Astrocyte of the spinal cord (primary cell): ENCODE measurements at places on chromosomes 2 and 18.
A peak's percentile ranks its signal among the peaks of the same experiment; 100 is the strongest.

- no peak for DNase-seq
These were observed 63.4 kb downstream of the PIKFYVE start for GRCh38 chr2:208329485-208329884.

DNA sequence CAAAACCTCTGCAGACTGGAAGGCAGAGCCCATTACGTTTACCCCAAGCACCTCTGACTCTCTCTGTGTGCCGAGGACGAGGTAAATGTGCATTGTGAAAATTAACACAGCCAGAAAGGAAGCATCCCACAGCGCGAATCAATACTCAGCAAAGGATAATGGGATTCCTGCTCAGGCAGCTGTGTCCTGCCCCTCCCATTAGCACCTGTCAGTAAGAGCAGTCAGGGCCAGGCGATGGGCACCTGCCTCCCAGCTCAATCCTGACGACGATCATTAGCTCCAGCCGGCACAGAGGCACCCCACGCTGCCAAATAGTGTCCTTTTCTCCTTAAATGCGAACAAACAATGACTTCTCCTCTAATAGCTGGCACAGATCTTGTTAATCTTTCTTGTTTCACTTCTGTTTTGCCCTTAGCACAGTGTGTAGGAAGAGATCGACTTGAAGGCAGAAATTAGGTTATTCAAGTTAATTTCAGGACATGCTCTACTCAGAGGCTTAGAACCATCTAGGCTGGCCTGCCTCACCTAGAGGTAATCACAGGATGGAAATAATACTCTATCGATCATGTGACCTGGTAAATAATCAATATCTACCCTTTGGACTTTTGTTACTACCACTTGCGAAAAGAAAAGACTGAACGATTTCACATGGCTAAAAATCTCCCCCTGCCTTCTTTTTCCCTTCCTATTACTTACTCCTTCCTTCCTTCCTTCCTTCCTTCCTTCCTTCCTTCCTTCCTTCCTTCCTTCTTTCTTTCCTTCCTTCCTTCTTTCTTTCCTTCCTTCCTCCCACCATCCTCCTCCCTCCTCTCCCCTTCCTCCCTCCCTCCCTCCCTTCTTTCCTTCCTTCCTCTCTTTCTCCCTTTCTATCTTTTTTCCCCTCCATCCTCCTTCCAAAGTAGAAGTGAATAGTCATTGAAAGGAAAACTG lies 487.9 kb upstream of the ID2 start:
- no peak for DNase-seq

DNA sequence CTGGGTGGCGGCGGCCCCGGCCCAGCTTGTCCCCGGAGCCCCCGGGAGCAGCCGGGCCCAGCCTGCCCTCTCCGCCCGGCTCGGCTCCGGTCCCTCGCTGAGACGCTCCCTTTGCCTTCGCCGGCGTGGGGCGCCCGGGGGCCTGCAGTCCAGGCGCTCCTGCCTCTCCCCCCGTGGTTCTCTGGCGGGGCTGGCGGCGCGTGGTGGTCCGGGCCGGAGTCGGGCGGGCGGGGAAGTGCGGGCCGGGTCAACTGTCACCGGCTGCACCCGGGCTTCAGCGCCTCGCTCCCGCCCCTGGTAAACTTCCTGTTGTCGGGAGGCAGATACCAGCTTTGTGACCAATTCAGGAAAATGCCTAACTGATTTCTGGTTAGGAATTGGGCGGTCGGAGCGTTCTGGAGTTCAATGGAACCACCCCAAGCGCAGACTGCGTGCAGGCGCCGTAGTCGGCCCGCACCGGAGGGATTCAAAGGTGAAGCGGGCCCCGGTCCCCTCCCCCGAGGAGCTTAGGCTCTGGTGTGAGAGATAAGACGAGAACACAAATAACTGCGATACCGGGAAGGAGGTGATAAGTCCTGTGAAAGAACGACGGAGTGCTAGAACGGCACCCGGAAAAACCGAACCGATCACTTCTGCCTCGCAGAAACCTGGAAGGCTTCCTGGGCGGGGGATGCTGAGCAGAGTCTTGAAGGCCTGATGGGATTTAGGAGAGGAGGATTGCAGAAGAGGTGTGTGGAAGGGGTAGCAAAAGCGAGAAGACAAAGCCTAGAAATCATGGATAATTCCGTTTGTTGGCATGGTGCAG lies 891 bp downstream of the CAB39 start:
- DNase-seq = no peak

DNA sequence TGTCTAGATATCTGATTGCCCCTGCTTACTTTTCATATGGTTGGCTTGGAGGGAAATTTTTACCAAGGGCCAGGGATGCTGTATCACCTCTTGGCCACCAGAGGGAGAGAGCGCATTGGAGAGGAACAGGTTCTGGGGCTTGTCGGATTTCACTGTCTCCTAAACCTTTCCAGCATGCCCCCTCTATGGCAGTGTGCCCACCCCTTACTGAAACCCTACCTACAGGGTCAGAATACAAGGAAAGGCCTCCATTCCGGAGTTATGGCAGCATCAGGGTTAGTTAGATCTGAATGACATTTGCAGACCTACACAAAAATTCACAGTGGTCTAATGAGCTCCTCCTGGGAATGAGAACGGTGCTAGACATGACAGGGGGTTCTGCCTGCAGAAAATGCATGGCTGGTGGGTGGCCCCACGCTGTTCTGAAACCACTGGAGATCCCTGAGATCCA lies 5.8 kb downstream of the SLC14A2 start:
- peak; percentile 52 for DNase-seq

GRCh38 chr2:63775191-63775590 lies 66.5 kb upstream of the UGP2 start:
- DNase-seq = no peak

DNA sequence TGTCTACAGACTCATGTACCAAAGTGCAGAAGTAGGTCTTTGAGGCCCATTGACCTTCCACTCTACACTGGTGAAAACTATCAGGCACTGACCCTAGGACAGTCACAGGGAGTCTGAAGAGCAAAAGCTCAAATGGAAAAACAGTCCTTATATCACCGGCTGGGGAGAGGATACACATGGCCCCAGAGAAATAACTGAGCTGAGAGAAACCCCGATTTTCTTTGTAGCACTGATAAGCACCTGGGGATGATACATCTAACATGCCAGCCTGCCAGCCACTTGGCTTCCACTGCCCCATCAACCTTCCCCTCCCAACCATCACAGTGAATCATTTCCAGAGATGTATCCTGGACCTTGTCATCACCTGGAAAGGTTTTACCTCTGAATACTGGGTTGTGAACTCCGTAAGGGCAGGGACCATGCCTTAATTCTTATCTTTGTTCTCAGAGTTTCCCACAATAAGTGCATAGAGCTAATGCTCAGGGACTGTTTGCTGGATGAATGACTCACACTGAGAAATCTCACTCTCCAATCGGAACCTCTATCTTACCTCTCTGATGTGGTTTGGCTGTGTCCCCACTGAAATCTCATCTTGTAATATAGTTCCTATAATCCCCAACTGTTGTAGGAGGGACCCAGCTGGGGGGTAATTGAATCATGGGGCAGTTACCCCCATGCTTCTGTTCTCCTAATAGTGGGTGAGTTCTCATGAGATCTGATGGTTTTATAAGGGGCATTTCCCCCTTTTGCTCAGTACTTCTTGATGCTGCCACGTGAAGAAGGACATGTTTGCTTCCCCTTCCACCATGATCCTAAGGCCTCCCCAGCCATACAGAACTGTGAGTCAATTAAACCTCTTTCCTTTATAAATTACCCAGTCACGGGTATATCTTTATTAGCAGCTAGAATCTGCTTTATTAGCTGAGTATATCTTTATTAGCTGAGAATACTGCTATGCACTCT lies 37.1 kb downstream of the EVA1A start:
- peak; percentile 88 for DNase-seq

DNA sequence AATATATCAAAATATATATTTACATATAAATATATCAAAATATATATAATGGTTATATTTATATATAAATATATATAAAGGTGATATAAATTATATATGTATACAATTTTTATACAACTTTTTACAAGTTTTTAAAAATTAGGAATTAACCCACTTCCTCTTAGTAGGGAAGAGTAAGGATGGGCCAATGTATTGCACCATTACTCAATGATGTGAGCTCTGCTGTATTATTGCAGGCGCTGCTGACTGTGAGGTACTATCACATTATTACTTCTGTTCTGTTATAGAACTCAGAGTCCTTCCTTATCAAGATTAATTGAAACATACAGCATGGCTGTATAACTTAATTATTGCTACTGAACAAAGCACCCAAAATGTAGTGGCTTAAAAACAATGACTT lies 46.0 kb downstream of the CCDC195 start:
- no peak for DNase-seq
